ENCODE measurements at places on chromosomes 11 and 22.

DNA sequence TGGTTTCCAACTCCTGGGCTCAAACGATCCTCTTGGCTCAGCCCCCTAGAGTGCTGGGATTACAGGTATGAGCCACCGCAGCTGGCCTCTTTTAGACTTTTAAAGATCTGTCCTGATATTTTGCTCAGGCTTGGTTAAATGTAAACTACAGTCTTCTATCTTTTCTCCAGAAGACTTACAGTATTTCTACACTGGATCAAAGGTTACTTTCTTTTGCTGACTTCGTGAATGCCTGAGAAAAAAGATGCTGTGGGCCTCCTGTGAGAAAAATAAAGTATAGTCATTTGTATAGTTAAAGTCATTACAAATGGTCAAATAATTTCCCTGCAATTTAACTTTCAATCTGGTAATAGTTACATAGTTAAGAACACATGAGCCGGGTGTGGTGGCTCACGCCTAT, 19.6 kb downstream of the DEPDC5 start:
- DNase-seq = no peak

GRCh38 chr11:109940816-109941215, 152.4 kb upstream of the ZC3H12C start:
- no peak for DNase-seq

- DNase-seq = no peak
These were observed 465.1 kb downstream of the MN1 start for GRCh38 chr22:27336151-27337090.

DNA sequence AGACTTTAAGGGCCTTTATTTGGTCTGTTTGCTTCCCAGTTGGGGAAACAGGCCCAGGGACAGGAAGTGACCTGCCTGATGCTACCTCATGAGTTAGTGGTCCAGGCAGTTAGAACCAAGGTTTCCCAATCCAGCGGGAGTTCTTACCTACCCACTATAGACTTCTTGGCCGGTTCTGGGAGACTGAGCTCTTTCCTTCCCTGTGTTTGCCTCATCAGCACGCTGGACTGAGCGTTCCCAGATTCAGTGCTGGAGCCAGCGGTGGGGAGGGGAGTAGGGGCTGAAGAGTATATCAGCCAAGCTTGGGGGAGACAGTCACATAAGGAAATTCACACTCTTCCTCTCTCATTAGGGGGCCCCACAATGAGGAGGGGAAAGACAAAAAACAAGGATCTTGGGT, 27.1 kb downstream of the TIMP3 start:
- DNase-seq = no peak

GRCh38 chr22:49600891-49601431, 226.7 kb downstream of the BRD1 start:
- DNase-seq = no peak

- DNase-seq = no peak
These were observed 20.9 kb upstream of the NNMT start for GRCh38 chr11:114275280-114275679.

DNA sequence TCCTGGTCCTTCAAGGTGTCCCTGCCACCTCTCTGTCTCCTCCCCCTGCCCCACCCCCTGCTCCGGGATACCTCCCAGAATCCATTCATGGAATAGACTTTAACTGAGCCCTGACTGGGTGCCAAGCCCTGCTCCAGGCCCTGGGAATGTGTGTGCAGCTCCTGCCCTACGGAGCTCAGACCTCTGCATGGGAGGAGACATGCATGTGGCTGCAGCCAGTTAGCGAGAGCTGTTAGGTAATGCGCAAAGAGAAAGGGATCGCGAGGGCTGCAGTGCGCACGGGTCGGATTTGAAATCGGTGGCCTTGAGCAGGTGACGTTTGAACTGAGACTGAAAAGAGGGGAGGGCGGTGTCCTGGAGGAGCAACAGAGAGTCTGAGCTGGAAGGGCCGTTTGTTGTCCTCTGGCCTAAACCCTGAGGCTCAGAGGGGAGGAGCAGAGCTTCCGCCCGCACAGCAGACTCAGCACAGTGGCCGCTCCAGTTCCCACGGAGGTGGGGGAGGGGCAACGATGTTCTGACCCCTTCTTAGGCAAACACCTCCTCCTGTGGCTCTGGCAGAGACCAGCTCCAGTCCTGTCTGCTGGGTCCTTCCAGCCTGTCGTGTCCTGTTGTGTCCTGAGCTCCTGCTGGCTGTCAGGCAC, 19.8 kb upstream of the LRRC10B start:
- DNase-seq = no peak

DNA sequence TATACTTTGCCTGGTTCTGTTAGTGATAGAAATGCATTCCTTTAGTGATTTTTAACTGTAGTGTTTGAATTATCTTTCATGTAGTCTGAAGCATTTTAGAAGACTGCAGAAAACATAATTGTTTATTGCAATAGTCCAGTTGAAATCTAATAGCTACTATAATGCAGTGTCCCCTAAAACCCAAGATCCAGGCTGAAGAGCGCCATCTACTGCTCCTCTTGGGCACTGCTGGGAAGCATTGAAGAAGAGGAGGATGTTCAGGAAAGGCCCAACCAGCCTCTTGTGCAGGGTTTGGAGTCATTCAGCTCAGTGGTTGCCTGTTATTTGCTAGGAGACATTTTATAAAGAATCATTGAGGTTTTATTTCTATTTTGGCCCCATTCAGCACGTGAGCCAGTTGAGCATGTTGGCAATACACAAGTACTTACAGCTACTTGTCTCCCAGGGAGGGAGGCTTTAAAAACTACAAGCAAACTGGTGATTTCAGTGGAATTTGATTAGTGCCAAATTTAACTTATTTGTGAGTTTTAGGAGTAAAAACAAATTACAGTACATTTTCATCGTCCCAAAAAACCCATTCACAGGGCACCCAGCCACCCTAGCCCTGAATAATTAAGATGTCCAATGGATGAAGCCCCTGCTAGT, 74.9 kb upstream of the HORMAD2 start:
- DNase-seq = peak; percentile 10

GRCh38 chr11:131481303-131481702, 110.9 kb downstream of the NTM start:
- no peak for DNase-seq

DNA sequence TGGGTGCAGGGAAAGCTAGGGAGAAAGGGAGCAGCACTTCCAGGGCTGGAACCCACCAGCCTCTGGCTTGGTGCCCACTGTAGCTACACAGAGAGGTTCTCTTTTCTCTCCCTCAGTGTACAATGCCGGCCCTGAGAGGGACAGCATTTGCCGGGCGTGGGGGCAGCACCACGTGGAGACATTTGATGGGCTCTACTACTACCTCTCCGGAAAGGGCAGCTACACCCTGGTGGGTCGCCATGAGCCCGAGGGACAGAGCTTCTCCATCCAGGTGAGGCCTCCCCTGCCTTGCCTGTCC, 6.1 kb downstream of the OTOG start:
- DNase-seq = no peak

- no peak for DNase-seq
These were observed 1247.1 kb downstream of the BRD1 start for GRCh38 chr22:48580481-48580970.

- DNase-seq = no peak
These were observed 3.6 kb downstream of the SOX6 start for GRCh38 chr11:16352707-16353106.

- DNase-seq = no peak
These were observed 43.0 kb upstream of the WT1 start for GRCh38 chr11:32478277-32478731.

- DNase-seq = no peak
These were observed 22.8 kb upstream of the BAIAP2L2 start for GRCh38 chr22:38133331-38133730.

- no peak for DNase-seq
These were observed 1420.7 kb downstream of the TBC1D22A start for GRCh38 chr22:48182846-48183805.

- DNase-seq = no peak
These were observed 666.0 kb upstream of the RAG2 start for GRCh38 chr11:37264060-37264459.

GRCh38 chr22:44387486-44387885, 74.7 kb upstream of the SHISAL1 start:
- DNase-seq = no peak

GRCh38 chr11:12799334-12799835, 125.2 kb downstream of the TEAD1 start:
- DNase-seq = no peak

- DNase-seq = no peak
These were observed 137.6 kb downstream of the CD44 start for GRCh38 chr11:35276396-35277145.

DNA sequence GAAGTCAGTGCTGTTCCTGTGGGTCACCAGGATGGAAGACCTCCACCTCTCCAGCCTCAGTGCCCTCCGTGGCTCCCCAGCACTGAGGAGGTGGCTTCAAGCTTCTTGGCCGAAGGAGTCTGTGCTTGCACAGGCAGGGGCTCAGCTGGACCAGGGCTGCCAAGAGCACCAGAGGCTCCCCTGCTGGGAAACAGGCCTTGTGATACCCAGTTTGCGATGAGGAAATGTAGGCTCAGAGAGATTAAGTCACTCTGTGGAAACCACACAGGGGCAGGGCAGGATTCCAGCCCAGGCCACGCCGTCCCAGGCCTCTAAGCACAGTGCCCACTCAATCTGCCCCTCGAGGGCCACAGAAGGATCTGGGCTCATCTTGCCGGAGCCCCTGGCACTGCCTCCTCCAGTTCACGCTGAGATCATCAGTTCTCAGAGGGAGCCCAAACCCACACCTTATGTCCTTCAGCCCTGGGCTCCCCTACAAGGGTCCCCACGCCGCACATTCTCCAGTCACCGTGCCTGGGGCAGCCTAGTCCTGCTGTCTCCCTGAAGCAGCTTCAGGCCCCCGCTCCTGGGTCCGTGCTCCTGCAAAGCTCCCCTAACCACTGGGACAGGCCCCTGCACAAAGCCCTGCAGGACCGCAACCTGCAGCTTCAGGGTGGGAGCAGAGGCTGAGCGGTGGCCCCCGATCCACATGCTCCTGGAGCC, 21.6 kb downstream of the ANO1 start:
- DNase-seq = no peak

GRCh38 chr11:36452236-36452940, 57.7 kb downstream of the TRAF6 start:
- DNase-seq = no peak

- peak; percentile 70 for DNase-seq
These were observed 1.1 kb downstream of the CFL1 start for GRCh38 chr11:65856689-65857499.

GRCh38 chr11:33325451-33325850, 68.3 kb downstream of the HIPK3 start:
- DNase-seq = no peak

DNA sequence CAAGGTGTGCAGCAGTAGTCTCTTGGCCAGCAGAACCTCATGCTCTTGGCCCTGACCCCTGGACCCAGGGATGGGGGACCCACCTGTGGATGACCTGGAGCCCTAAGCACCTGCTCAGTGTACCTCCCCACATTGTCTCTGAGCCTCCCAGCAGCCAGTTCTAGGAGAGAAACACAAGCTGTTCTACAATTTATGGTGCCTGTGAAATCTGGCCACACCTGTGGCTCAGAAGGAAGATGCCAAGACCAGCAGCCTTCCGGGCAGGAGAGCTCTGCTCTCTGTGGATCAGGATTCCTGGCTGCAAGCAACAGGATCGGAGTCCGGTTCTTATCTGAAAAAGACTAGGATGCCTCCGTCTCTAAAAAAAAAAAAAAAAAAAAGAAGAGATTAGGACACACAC, 103.6 kb upstream of the ANO1 start:
- DNase-seq = no peak

GRCh38 chr11:113378692-113379091, 8.9 kb upstream of the ANKK1 start:
- DNase-seq = no peak

DNA sequence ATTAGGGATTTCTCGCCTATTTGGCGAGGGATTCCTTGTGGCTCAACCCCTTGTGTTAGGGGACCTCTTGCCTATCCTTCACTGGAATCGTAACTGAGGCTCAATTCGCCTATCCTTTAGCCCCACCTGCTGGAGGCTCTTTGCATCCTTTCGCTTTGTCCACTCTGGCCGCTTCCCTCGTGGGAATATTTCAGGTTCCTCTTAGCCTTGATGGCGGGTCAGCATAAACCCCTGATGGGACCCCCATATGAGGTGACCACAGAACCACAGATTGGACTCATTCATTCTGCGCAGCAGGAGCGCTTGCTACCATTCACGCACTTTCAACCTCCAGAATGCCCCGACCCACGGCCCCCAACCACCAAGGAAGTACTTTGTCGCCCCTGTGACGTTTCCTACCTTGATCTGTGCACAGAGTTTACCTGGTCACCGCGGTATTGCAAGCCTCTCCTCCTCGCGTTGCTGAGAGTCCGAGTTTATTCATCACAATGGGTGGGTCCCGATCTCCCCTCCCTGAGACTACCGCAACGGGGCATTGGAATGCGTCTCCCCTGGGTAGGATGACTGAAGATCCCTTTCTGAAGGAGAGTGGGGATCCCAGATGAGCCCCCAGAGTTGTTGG, at the start of gene OR52N2:
TSS of gene OR52N2 (plus strand) at position 425 of the 622 bp plus-strand sequence. CDS start 11,412 bp downstream, outside the sequence.
- peak; percentile 50 for DNase-seq

DNA sequence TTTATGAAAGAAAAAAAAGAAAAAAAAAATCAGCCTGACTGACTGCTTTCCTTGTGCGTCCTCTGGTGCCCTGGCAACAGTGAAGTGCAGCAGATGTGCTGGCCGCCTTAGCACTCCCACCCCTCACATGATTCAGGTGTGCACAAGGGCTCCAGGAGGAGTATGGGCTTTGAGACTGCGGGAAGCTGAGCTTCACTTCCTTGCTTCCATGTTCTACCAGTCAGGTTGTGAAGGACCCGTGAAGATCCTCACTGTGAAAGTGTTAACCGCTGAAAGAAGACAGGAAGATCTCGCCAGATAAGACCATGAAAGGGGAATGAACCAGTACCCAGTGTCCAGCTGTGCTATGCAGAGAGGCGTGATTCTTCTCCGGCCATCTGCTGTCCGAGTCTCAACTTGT, 48.2 kb downstream of the HIRA start:
- no peak for DNase-seq

DNA sequence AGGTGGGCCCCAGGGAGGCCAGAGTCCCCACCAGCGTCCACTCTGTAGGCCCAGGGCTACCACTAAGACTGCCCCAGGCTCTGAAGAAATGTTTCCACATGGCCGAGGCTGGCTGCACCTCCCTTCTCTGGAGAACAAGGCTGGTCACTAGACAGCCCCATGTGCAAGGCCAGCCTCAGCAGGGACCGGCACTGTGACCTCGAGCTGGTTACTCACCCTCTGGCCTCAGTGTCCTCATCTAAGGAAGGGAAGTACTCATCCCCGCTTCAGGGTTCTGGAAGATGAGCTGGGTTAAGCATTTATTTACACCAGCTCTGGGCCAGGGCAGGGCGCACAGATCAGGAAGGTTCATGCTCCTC, 9.7 kb downstream of the PMM1 start:
- no peak for DNase-seq

DNA sequence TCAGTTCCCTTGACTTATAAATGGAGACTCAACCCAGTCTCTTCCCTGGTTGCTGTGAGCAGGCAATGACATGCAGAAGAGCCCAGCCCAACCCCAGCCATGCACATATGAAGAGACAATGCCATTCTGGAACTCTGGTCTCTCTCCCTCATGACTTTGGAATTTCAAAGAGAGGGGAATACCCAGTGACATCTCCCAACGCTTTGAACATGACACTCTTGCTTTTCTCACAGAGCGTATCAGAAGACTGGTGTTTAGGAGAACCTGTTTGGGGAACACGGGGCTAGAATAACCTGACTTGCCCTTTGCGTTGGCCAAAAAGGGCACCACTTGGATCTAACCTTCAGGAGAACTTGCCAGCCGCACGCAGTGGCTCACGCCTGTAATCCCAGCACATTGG, 12.9 kb downstream of the RANGAP1 start:
- no peak for DNase-seq

GRCh38 chr11:45771193-45771565, 33.8 kb upstream of the SLC35C1 start:
- peak; percentile 43 for DNase-seq
